ENCODE measurements at places on chromosomes 5 and 9.

GRCh38 chr9:86184138-86184524 is 75.3 kb downstream of the C9orf153 start:
- no peak for DNase-seq

DNA sequence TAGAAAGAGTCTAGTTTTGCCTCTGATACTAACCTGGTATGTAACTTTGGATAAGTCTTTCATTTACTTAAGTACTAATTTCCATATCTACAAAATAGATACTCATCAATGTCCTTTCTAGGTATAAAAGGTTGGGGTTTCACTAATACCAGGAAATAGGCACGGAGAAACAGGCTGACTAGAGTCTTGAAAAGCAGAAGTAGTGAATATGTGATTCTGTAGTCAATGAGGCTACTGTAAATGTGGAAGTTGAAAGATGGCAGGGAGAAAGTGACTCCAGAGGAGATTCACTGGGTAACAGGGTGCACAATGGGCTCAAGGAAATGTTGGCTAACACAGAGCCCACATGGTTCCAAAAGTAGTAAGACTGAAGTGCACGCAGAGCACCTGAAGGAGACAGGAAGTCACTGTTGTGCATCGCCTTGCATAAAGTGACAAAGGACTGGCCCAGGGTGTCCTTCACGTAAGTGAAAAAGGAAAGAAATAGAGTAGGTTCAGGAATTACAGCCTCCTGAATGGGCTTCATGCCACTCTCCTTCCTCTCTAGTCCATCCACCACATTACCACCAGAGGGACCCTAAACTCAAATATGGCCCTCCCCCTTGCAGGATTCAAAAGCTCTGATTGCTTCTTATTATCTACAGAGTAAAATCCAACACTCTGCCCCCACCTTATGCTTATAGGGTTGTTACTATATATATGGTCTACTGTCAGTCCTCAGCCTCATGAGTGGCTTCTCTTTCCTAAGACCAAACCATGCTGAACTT is 288.0 kb upstream of the SMARCA2 start:
- DNase-seq: no peak

- no peak for DNase-seq
These were observed 26.3 kb upstream of the SYNPO start for GRCh38 chr5:150613991-150614660.

GRCh38 chr5:178416206-178416882 is 173.8 kb downstream of the COL23A1 start:
- no peak for DNase-seq

GRCh38 chr5:154571325-154572035 is 93.5 kb upstream of the HAND1 start:
- no peak for DNase-seq

All from femur (tissue), 1 donor.